Naive thymus-derived CD4-positive, alpha-beta T cell (primary cell): ENCODE measurements at places on chromosomes 6 and 20.
A peak's percentile ranks its signal among the peaks of the same experiment; 100 is the strongest.

DNA sequence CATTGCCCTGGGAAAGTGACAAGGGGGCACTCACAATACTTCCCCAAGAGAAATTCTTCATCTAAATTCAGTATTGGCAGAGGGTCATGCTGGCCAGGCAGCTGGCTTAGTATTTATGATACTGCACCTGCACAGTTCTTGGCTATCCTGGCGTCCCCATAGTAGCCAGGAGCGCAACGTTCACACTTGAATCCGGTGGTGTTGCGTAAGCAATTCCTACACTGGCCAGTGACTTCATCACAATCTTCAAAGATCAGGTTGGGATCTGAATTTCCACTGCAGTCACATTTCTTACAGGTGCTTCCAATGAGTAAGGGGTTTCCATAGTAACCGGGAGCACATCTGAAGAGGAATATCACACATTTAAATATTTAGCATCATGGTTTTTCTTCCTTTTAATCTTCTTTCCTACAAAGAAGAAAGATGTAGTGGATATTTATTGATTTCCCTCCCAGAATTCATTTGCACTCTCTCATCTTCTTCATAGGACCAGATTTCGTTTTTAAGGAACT, 62.8 kb downstream of the LAMA4 start:
- no peak overlapping the region for H3K27ac ChIP-seq
- no peaks in the 10 kb centered on the region for H3K36me3 ChIP-seq
- H3K27me3 ChIP-seq: no peaks in the 10 kb centered on the region
- no peaks in the 10 kb centered on the region for H3K4me1 ChIP-seq
- no peak overlapping the region for H3K4me3 ChIP-seq
- no peak for DNase-seq

GRCh38 chr6:30656513-30656912, 9.6 kb downstream of the C6orf136 start:
- no peaks in the 10 kb centered on the region for H3K27me3 ChIP-seq
- peak overlapping the region; percentile 4 for H3K27ac ChIP-seq
- H3K4me3 ChIP-seq: no peak overlapping the region
- H3K36me3 ChIP-seq: peaks cover 58% of the 10 kb centered on the region
- H3K4me1 ChIP-seq: no peaks in the 10 kb centered on the region

DNA sequence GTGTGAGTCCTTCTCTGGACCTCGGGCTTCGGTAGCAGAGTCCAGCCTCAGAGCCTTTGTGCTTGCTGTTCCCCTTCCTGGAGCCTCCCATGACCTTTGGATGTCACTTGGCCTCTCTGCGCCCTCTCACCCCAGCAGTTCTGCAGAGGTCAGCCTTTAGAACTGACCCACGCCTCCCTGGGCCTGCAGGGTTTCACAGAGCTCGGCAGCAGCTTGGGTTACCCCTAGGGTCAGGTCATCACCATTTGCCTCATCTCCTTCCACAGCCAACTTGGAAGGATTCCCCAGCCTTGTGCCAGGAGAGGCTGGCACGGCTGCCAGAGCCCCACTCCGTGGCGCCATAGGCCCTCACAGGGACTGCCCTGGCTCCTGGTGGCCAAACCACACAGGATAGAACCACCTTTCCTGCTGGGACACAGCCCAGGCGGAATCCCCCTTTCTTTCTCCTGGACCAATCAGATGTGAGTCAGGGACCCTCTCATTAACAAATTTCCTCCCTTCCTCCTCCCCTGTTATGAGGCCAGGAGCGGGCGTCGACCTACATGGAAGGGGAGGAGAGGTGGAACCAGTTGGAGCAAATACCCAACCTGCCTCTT, 13.9 kb upstream of the SIRPA start:
- DNase-seq: no peak
- H3K4me3 ChIP-seq: no peak overlapping the region
- no peak overlapping the region for H3K27ac ChIP-seq
- H3K4me1 ChIP-seq: no peaks in the 10 kb centered on the region

DNA sequence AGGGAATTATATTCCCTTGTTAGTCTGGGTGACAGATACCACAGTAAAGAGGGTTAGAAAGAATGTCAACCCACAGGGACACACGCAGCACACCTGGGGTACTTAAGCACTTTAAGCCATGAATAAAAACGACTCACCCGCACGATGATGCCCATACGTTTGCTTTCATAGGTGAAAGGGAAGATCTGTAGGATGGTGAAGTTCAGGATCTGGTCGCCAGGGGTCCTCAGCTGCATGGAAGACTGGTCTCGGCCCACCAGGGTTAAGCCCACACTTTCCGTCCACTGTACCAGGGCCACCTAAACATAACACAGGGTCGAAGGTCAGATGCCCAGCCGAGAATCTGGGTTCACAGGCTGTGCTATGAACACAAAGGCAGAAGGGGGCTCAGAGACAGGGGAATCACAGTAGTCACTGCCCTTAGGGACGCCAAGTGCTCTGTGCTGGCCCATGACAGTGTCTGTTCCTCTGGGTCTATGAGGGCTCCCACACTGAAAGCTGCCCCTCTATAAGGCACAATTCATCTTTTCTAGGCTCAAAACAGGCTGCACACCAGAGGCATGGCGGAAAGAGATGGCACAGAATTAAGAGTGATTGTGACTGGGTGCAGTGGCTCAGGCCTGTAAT, 96.8 kb upstream of the NFATC2 start:
- H3K4me1 ChIP-seq: no peaks in the 10 kb centered on the region
- H3K27me3 ChIP-seq: no peaks in the 10 kb centered on the region
- H3K36me3 ChIP-seq: no peaks in the 10 kb centered on the region
- DNase-seq: no peak
- no peak overlapping the region for H3K27ac ChIP-seq

DNA sequence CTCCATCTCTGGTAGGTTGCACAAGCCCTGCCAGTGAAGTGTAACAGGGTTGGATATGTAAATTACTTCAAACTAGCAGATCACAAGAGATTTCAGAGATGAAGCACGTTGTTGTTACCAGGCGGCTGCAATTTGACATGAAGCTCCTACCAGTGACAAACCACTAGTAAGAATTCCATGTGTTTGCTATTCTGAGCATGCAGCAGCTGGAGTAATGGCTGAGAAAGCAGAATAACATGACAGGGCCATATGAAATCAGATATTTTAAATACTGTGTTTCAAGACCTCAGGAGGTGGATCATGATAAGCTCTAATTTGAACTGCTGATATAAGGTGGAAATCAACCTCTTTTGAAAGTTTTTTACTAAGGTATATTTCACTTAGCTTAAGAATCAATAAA, 11.4 kb downstream of the RIN2 start:
- H3K27ac ChIP-seq: no peak overlapping the region
- no peak for DNase-seq
- no peaks in the 10 kb centered on the region for H3K27me3 ChIP-seq
- H3K4me1 ChIP-seq: no peaks in the 10 kb centered on the region
- H3K36me3 ChIP-seq: no peaks in the 10 kb centered on the region
- no peak overlapping the region for H3K4me3 ChIP-seq

DNA sequence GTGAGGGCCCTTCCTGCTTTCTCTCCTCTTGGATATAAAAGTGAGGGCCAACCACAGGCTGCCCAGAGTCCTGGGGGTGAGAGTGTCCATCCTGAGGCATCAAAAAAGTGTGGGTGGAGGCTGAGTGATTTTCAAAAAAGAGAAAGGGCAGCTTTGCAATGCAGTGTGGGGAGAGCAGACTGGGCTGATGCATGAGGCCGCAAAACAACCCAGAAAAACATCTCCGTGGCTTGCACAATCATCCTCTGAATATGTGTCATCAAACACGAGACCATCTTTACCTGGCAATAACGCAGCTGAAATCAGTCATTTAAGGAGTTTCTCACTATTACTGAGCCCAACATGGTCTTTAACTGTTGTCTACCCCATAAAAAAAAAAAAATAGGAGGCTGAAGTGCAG, 191.2 kb upstream of the SOX4 start:
- no peaks in the 10 kb centered on the region for H3K27me3 ChIP-seq
- no peak overlapping the region for H3K4me3 ChIP-seq
- H3K27ac ChIP-seq: no peak overlapping the region
- no peaks in the 10 kb centered on the region for H3K4me1 ChIP-seq

DNA sequence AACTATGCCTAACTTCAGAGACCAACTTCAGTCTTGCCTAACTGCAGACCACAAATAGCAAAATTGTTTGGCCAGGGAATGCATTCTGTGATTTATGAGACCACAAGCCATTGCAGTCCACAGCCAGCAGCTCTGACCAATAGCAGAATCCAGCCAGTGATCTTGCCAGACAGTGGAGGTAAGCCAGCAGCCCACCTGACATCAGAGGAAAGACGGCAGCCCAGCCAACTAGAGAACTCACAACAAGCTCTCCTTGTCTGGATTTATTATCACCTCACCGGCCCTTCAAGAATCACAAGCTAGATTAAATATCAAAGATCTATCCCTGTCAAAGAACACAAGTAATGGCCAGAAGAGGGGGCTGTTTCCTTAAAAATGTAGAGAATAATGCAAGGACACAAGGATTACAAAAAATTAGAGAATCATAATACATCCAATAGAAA, 66.5 kb upstream of the SLC35F1 start:
- no peak overlapping the region for H3K27ac ChIP-seq
- no peak overlapping the region for H3K4me3 ChIP-seq
- no peaks in the 10 kb centered on the region for H3K36me3 ChIP-seq
- no peaks in the 10 kb centered on the region for H3K27me3 ChIP-seq

DNA sequence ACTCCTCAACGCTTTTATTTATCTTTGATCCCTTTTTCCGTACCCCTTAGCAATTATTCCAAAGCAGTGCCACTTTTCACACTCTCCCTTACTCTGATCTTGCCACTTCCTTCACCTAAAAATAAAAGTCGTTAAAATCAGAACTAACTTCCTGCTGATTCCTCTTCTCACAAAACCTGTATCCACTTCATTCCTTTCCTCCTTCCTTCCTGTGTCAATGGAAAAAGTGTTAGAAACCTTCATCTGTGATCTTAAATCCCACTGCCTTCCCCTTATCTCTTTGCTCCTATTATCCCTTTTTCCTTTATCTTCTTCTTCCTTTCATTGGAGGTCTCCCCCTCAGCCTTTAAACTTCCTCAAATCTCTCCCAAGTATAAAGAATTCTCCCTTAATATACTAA, 49.2 kb downstream of the GOPC start:
- H3K4me3 ChIP-seq: no peak overlapping the region
- no peak overlapping the region for H3K27ac ChIP-seq
- DNase-seq: no peak
- H3K36me3 ChIP-seq: no peaks in the 10 kb centered on the region

DNA sequence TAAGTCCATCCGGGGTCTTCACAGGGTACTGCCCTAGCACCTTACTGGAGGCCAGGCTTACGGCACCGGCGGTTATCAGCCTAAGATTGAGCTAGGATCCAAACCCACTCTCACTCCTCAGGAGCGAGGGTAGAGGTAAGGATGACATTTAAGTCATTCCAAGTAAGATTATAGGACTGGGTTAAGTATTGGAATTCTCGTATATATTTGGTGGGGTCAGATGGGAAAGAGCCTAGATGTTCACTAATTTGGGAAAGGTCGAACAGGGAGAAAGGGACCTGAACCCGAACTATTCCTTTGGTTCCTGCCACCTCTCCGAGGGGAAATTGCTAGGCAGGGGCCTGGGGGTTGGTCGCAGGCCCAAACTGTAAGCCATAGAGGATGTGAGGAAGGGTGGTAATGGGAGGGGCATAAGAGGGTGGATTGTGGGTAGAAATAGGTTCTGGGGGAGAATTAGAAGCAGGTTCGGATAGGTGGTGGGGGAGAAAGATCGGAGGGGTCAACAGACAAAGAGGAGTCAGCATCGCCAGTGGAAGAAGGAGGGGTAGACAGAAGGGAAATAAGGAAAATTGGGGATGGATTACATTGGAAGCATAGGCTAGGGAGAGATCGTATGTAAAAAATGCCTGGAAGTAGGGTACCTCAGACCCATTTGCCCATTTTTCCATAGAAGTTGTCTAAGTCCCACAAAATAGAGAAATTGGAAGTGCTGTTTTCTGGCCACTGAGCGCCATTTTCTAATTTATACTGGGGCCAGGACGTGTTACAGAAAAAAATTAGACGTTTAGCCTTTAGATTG, 747.1 kb upstream of the ADGRB3 start:
- no peaks in the 10 kb centered on the region for H3K27me3 ChIP-seq
- DNase-seq: no peak
- no peak overlapping the region for H3K4me3 ChIP-seq
- H3K4me1 ChIP-seq: no peaks in the 10 kb centered on the region
- H3K36me3 ChIP-seq: no peaks in the 10 kb centered on the region

DNA sequence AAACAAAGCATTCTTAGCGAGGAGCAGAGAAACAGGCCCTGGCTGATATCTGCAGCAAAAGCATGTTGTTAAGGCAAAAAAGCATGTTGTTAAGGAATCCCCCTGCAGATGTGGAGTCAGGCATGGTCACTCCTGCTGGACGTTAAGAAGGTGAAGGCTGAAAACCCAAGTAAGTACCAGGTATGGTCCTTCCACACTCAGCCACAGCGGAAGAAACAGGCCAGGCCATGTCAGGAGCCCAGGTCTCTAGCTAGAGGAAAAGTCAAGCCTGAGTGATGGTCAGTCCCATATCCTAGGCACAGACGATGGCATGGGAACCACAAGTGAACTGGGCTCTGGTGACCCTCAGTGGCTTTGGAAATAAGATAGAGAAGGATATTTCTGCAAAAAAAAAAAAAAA, 32.5 kb upstream of the MAS1L start:
- no peaks in the 10 kb centered on the region for H3K36me3 ChIP-seq
- no peak for DNase-seq
- no peak overlapping the region for H3K4me3 ChIP-seq
- no peak overlapping the region for H3K27ac ChIP-seq
- H3K27me3 ChIP-seq: no peaks in the 10 kb centered on the region
- H3K4me1 ChIP-seq: no peaks in the 10 kb centered on the region

GRCh38 chr6:53803081-53803860, 8.5 kb downstream of the LRRC1 start:
- H3K4me1 ChIP-seq: no peaks in the 10 kb centered on the region
- H3K27me3 ChIP-seq: no peaks in the 10 kb centered on the region
- no peak overlapping the region for H3K4me3 ChIP-seq
- DNase-seq: no peak
- no peak overlapping the region for H3K27ac ChIP-seq

DNA sequence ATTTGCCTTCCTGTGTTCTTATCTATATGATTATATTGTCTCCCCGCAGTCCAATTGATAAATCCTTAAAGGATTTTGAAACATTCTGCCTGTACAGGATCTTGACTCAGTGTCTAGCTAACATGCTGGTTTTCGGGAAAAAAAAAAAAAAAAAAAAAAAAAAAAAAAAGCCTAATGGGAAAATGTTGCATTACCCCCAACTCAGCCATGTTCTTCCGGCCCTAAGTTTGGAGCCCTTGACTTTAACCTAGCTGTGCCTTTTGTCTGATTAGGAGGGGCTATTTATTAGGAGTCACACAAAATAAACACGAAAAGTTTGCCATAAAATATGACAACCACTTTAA, 244.4 kb upstream of the TCF21 start:
- no peaks in the 10 kb centered on the region for H3K27me3 ChIP-seq
- H3K4me3 ChIP-seq: no peak overlapping the region
- no peak for DNase-seq
- no peaks in the 10 kb centered on the region for H3K4me1 ChIP-seq

DNA sequence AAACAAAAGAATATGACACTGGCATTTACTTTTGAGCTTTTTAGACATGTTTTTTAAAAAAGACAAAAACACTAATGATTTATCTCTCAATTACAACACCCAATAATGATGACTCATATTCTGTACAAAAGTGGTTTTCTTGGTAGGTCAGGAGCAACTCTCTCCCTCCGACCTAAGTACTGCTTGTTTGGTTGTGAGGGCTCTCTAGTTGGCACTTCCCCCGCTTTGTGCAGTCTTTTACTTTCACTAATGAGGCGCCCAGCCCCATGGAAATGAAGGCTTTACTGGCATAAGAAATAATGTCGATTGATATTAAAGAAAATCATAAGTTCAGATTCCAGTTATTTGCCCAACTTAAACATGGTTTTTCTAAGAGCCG, 1.3 kb downstream of the KPNA5 start:
- H3K4me3 ChIP-seq: peak overlapping the region; percentile 46
- H3K36me3 ChIP-seq: no peaks in the 10 kb centered on the region
- peak overlapping the region; percentile 85 for H3K27ac ChIP-seq

GRCh38 chr6:136095986-136096385, 154.1 kb downstream of the MTFR2 start:
- H3K36me3 ChIP-seq: no peaks in the 10 kb centered on the region
- no peak overlapping the region for H3K4me3 ChIP-seq
- no peaks in the 10 kb centered on the region for H3K4me1 ChIP-seq
